Spinal cord (tissue), 10 donors: ENCODE measurements at places on chromosomes 5 and 9. TPM values are rescaled to one million over a fixed set of nuclear protein-coding genes. Genes with fewer than 3 reads are reported as not detected.

The HMCN2 gene
- total RNA-seq, result 2.4 TPM

- no peak for DNase-seq
Observed at GRCh38 chr5:8553364-8553763, 684.4 kb downstream of the MTRR start.

DNA sequence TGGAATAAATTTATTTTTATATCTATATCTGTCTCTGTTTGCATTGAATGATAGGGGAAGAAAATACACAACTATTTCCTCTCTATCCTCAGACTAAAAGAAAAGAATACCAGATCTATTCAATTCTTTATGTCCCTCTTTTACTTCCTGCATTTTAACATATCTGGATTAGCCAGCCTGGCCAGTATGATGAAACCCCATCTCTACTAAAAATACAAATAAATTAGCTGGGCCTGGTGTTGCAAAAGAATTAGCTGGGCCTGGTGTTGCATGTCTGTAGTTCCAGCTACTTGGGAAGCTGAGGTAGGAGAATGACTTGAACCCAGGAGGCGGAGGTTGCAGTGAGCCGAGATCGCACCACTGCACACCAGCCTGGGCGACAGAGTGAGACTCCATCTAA lies 182.0 kb downstream of the LURAP1L start:
- no peak for DNase-seq

DNA sequence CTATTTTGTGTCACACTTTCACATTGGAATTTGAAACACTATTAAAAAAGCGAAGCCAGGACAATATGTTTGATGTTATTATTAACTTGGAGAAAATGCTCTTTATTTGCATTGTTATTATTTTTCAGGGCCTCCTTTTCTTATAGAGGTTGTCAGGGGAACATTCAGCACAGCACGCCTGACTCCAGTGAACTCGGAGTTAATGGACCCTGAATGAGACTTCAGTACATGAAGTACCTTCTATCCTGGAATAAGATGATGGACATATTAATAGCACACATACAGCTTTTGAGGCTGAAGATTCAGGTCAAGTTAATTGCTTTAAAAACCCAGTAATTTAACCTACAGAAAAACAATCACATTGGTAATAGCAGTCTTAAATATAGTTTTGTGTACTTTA lies 652.9 kb downstream of the SEMA5A start:
- no peak for DNase-seq

The NTRK2 gene
- 126 TPM for total RNA-seq

GRCh38 chr9:77455312-77455927 lies 192.7 kb downstream of the GNA14 start:
- DNase-seq, result no peak

The ADRA1B gene
- total RNA-seq, result 2.1 TPM

GRCh38 chr9:35526087-35526801 lies 36.3 kb downstream of the RUSC2 start:
- DNase-seq, result no peak
